ENCODE measurements at places on chromosomes 4 and X.
A peak's percentile ranks its signal among the peaks of the same experiment; 100 is the strongest.

DNA sequence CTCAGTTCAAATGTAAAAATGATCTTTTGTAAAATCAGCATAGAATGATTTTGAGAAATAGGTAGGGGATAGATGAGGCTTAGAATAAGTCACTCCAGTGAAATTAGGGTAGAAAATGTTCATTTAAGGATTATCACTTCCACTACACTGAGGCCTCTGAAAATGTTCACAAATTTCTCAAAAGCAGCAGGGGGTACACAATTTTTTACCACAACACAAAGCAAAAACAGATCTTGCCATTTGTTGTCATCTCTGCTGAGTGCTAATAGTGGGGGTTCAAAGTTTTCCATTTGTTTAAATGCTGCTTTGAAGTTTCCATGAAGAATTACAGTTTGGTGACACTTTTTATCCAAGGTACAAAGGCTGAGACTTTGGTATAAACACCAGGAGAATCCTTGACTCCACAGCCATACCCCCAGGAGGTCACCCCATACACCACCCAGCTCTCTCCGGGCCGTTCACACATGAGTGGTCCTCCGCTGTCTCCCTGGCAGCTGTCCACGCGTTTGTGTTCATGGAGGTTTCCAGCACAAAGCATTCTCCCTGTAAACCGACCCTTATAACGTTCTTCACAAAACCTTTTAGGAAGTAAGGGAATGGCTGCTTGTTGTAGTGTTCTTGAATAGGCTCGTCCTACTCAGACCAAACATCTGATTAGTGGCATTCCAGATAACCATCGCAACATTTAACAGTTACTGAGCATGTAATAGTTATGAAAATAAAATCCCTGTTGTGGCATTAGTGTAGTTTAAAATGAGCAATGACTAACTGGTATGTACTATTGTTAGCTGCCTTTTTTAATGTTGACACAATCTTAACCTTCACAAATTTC is 71.0 kb downstream of the PRSS12 start:
- peak; percentile 47 for DNase-seq

DNA sequence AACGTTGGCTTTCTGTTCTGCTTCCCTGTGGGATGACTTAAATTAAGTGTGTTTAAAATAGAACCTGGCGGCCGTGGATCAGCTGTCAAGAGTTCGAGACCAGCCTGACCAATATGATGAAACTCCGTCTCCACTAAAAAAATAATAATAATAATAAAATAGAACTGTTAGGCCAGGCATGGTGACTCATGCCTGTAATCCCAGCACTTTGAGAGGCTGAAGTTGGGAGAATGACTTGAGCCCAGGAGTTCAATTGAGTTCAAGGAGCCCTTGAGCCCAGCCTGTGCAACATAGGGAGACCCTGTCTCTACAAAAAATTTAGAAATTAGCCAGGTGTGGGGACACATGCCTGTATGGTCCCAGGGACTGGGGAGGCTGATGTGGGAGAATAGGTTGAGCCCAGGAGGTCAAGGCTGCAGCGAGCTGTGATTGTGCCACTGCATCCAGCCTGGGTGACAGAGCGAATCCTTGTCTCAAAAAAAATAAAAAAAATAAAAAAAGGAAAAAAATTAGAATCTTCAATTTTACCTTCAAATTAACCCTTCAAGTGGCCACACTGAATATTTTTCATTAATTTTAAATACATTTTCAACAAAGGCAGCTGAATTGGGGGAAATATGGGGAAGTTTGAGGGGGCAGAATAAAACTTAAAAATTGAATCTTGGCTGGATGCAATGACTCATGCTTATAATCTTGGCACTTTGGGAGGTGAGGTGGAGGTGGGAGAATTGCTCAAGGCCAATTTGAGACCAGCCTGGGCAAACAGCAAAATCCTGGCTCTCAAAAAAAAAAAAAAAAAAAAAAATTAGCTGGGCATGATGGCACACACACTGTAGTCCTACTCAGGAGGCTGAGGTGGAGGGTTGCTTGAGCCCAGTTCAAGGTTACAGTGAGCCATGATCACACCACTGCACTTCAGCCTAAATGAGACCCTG is 31.8 kb upstream of the HSD17B13 start:
- DNase-seq: peak; percentile 52

DNA sequence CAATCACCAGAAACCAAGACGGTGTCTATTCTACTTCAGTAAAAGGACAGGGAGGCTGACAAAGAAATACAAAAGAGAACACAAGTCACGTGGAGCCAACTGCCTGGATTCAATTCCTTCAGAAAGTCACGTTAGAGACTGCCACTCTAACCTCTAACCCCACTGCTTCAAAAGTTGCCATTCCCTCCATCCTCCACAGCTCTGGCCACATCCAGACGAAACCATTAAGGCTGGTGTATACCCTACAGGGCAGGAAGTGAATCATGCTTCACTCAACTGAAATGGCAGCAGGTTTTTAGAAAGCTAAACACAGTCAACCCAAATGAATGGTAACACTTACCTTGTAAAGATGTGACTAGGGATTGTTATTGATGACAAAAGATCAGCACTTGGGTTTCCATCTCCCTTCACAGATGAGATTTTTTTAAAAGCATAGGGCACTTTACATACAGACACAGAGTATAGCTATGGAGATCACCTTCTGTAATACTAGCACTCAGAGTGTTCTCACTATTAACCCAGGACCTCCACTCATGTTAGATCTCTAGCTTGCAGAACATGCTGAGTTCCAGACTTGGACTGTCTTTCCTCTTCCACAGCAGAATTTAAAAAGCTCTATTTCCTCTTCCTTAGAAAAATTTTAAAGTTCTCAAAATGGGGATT is 37.4 kb downstream of the MAML3 start:
- DNase-seq: no peak

- no peak for DNase-seq
Observed at GRCh38 chr4:72374159-72374558, 194.9 kb downstream of the ADAMTS3 start.

DNA sequence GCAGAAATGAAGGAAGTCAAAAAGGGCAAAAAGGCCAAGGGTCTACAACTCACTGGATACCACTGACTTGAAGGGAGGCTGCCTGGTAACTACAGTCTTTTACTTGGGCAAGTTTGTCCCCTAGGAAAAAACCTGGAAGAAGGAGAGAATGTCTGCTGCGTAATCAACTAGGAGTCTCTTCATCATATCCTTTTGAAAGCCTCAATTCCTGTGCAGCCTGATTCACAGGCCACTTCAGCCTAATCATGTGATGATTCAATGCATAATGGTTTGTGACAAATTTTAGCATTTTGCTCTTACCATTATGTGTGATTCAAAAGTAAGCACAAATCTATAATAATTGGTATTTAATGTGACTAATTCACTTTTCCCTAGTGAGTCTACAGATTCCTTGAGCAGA is 273.6 kb downstream of the FRMPD4 start:
- no peak for DNase-seq

GRCh38 chr4:86818841-86819240 is 30.3 kb downstream of the SLC10A6 start:
- DNase-seq: no peak

GRCh38 chr4:11765849-11766453 is 337.3 kb upstream of the HS3ST1 start:
- peak; percentile 9 for DNase-seq

DNA sequence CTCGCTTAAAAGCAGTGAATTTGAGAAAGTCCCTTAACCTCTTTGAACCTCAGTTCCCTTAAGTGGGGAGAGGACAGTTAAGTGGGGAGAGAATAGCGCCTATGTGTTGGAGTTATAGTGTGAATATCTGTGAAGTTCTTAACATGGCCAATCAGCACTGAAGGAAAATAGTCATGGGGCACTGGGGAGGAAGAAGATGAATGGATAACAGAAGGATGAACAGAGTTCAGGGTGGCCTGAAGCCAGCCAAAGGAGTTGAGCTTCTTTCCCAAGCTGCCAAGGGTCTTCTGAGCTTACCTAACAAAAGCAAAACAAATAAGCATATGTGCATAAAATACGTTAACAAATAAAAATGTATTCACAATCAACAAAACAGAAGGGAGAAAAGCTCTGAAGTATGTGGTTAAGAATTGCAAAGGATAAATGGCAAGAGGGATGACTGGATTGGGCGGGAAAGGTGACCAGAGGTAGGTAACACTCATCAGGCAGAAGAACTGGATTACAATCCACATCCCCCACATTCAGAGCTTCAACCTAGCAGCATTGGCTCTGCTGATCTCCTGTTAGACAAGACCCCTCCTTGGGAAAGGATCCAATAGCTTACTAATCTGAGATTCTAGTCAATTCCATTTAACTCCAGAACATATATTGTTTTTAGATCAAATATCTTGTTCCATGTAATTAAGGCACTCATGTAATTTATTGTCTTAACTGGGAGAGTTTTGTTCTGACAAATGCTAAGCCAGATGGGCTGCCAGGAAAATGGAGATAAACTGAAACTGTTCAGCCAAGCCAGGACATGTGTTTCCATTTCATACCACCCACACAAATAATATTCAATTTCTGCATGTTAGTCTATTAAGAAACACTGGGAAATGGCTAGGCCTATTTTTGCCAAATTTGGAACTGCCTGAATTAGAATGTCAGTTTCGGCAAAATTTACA is 221.2 kb downstream of the LDB2 start:
- no peak for DNase-seq

Data from brain microvascular endothelial cell (primary cell).